ENCODE measurements at places on chromosomes 5 and 9.

GRCh38 chr5:59943452-59944113, 50.1 kb upstream of the PDE4D start:
- DNase-seq, result no peak

- DNase-seq, result no peak
These were observed 34.1 kb upstream of the SLC6A19 start for GRCh38 chr5:1167361-1167727.

GRCh38 chr5:55564721-55565120, 30.0 kb upstream of the PLPP1 start:
- DNase-seq, result no peak

DNA sequence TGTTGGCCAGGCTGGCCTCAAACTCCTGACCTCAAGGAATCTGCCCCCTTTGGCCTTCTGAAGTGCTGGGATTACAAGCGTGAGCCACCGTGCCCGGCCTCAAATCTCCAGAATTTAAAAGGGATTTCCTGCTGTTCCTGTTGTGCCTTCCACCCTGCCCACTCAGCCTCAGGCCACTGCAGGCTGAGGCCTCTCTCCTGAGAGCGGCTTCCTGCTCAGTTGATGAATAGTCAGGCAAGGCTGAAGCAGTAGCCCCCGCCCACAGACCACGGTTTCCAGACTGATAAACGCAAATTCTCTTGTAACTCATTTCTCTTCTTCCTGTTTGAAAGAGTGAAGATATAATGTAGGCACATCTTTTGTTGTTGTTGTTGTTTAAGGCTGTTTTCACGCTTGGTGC, 127.0 kb upstream of the PLCXD3 start:
- DNase-seq, result no peak

GRCh38 chr9:6656614-6657300, 11.2 kb upstream of the GLDC start:
- DNase-seq, result no peak

DNA sequence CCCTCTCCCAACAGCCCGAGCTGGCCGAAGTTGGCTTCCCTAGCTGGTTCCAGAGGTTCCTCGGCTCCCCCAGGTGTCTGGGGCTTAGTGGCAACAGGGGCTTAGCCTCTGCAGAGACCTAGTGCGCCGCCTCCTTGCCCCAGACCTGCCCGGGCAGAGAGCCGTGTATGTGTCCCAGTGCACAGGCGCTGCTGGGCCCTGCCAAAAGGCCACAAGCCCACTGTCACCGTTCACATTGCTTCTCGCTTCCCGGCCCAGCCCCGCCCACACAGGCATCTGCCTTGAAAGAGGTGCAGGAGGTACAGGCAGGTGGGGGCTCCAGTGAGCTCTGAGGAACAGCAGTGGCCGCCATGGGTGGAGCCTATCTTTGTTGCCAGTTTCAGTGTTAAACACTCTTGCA, 2.5 kb upstream of the CACFD1 start:
- DNase-seq, result no peak

- no peak for DNase-seq
These were observed 28.4 kb downstream of the ABO start for GRCh38 chr9:133246562-133246961.

DNA sequence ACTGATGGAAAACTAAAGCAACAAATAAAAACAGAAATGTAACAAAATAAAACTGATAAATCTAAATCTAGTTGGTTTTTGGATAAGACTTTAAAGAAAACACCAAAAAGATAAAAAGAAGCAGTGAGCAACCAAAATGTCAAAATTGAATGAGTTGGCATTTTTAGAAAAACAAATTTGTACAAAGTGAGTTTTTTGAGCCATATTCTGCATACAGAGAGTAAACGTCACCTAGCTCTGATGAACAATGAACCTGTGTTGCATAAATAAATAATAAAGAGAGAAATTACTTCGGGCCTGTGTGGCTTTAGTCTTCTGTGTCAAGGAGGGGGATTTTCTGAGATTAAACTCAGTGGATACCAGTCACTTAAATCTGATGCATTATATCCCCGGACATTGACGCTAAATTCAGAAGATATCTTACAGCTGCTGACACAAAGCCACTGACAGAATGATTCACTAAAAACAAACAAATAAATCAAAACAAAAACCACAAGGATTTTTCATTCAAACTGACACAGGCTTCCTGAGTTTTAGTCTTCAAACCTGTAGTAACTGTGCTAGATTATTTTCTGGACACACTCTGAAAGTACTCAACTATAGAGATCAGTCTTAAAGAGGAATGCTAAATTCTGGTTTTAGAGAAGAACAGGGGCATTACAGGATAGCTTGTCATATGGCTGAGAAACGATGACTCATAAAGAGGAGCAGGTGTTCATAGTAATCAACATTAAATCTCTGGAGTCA, 403.5 kb upstream of the ST8SIA4 start:
- DNase-seq, result no peak

GRCh38 chr5:68957591-68957990, 136.2 kb upstream of the SLC30A5 start:
- DNase-seq, result no peak

DNA sequence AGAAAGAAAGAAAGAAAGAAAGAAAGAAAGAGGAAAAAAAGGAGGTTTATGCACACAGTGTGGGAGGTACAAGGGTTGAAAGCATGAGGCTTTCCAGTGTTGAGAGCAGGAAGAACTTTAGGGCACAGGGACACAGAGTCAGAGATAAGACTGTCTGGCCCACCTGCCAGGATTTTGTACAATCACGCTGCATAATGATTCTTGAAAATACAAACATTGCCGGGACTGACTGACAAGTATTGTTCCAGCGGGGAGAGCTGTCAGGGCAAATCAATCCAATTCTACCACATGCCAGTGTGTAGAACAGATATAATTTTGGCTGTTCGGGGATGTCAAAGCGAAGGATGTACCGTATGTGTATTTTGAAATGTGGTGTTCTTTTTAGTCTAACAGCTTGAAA, 254.7 kb downstream of the NTRK2 start:
- no peak for DNase-seq

DNA sequence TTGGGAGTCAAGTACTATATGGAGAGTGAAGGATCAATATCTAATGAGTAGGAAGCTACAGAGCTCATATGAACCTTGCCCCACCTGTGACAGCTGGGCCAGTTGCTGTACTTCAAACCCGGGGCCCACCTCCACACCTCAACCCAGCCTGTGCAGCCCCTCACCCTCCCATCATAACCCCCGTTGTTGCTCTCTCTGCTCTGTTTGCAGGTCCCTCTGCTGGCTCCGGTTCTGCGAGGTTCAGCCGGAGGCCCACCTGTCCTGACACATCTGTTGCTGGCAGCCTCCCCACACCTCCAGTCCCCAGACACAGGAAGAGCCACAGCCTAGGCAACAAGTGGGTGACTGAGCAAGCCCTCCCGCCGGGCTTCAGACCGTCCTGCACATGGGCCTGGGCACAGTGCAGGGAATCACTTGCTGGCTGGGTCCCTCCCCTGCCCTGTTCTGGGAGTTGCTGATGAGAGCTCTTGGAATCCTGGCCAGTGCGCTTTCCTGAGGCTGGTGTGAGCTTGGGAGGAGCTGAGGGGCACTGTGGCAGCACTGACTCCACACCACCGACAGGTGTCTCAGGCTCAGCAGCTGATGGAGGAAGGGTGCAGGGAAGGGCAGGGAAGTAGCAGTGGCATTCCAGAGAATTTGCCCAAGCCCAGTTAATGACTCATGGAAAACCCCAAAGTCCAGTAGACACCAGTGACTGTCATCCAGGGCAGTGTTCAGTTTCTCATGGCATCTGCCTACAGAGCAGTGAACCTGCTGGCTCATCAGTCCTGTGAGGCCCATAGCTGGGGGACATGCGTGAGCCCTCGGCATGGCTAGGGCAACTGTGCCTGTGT, 69.5 kb upstream of the GARNL3 start:
- no peak for DNase-seq

DNA sequence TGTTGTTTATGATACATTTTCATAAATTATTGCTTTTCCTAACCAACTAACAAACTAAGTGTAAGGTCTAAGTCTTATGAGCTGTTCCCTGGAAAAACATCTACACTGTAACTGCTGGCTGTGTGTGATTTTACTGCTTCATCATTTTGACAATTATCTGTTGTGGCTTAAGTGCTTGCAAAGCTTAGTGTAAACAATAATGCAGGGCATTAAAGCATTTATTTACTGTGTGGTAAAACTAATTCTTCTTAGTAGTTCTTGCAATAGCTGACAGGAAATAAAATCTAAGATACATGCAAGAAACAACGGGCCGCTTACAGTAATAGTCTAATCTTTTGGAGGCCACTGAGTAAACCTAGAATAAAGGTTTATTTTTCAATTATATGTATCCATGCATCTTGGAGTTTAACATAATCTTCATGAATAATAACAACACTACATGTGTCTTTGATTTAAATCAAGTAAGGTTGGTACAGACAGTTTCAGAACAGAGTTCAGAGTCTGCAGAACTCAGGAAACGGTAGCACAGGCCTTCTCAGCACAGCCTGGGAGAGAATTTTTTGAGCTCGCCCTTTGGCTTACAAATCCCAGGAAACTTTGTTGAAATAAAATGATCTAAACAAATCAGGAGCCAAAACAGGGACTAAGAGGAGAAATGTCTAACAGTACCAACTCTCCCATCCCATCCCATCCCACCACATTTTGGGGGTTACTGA, 473.1 kb downstream of the NR2F1-AS1 start:
- no peak for DNase-seq

DNA sequence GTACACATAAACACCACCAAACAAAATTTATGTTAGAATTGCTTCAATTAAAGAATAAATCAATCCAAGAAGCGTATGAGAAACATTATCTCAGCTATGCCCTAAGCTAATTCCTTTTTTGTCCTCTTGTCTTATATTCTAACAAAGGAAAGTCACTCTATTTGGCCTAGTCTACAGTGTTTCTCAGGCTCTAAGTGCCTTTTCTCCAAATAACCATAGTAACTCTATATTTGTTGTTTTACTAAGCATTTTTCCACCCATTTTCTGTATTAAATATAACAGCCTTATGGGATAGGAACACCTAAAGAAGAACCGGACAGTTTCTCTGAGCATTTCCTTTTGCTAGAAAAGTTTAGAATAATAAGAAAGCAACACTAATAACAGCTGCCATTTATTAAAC, 120.1 kb upstream of the MTAP start:
- no peak for DNase-seq

DNA sequence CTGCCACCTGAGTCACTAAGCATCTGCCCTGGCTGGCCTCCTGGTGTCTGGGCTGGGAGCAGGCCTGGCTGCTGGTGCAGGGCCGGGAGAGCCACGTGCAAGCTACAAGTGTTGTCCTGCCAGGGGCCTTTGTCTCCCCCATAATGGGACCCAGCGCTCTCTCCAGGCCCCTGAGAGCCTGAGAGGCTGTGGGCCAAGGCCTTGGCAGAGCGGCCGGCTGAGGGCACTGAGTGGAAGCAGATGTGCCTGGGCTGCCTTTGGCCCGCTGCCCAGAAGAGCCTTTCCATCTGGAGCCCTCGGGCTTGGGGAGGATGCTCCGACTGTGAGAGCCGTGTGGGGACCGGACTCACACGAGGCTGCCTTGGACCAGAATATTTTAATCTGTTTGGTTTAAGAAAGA, 185.5 kb downstream of the RGS3 start:
- no peak for DNase-seq

- no peak for DNase-seq
These were observed 81.4 kb downstream of the ANKH start for GRCh38 chr5:14790220-14790619.

- DNase-seq, result no peak
These were observed 23.7 kb downstream of the KDM4C start for GRCh38 chr9:6781476-6781875.

DNA sequence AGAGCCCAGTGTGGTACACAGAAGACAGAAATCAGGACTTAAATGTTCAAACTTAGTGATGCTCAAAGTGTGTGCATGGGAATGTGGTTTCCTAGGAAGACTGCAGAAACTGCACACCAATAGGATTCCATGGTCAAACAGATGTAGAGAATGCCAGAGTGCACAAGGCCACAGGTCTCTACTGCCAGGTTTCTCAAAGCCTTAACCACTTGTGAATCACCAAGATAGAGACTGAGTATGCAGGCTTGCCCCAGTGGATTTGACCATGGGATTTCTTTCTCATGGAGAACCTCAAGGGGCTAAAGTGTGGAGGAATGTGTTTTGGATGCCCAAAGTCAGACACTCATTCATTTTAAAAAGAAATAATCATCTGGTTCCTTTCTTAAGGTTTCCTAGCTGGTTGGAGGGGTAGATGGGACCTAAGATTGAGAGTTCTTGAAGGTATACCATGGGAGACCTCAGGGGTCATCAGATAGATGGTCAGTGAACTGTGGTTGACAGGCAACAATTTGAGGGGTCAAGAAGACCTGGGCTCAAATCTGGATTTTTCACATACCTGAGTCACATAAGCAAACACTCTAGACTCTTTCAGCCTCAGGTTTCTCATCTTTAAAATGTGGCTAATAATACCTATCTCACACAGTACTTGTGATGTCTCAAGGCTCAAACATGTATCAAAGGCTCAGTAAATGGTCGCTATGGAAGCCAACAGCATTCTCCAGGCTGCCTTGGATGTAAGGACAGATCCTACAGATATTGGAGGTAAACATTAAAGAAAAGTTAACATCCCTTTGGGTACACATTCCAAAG, 81.1 kb downstream of the BOD1 start:
- no peak for DNase-seq

DNA sequence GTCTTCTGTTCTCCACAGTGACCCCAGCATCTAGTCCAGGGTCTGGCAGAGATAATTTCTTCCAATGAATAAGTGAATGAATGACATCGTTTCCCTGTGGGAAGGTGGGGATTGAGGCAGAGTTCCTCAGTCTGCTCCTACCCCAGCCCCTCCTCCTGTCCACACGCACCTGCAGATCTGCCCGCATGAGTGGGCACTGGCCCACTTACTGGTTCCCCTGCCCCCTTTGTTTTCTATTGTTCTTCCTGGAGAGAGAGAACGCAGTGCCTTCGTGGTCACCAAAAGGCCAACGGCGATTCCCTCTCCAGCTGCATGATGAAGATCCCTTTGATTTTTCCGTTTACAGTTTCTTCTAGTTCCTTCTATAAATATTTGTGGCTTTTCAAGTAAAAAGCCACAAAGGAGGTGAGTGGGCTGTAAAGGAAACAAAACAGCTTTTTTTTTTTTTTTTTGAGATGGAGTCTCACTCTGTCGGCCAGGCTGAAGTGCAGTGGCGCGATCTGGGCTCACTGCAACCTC, 5.8 kb upstream of the FPGS start:
- no peak for DNase-seq

DNA sequence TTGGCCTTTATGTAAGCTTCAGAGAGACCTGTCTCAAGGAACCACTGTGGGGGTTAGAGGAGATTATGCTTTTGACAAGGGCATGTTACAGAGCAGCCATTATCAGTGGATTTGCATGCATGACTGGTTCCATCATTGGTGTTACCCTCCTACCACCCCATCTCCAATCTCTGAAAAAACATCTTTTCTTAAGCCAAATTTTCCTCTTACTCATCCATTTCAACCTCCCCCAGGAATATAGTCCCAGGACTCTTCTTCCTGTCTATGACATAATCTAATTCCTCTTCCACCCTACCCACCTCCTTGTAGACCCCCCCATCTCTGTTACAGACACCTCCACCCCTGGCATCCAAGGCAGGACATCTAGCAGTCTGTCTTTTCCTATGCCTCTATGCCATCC, 33.1 kb upstream of the ADRB2 start:
- no peak for DNase-seq

Measured in stimulated activated CD4-positive, alpha-beta T cell treated with anti-CD3 and anti-CD28 coated beads, TNF-alpha, amount 100 ng/mL, for 48 hours (primary cell).